ENCODE measurements at places on chromosomes 5 and 9.
A peak's percentile ranks its signal among the peaks of the same experiment; 100 is the strongest.

- no peak for DNase-seq
- no peaks in the 10 kb centered on the region for H3K4me1 ChIP-seq
- H3K4me3 ChIP-seq = no peak overlapping the region
- H3K36me3 ChIP-seq = no peaks in the 10 kb centered on the region
- no peak overlapping the region for H3K27ac ChIP-seq
Measured at GRCh38 chr5:171897231-171897630, 109.2 kb downstream of the FBXW11 start.

- H3K36me3 ChIP-seq = no peaks in the 10 kb centered on the region
- H3K4me1 ChIP-seq = no peaks in the 10 kb centered on the region
- H3K27me3 ChIP-seq = no peaks in the 10 kb centered on the region
- DNase-seq = no peak
- H3K27ac ChIP-seq = no peak overlapping the region
Measured at GRCh38 chr5:683551-684481, 9.3 kb downstream of the TPPP start.

- H3K27me3 ChIP-seq = no peaks in the 10 kb centered on the region
- no peaks in the 10 kb centered on the region for H3K36me3 ChIP-seq
- H3K4me1 ChIP-seq = no peaks in the 10 kb centered on the region
- no peak overlapping the region for H3K4me3 ChIP-seq
- no peak overlapping the region for H3K27ac ChIP-seq
Measured at GRCh38 chr5:68983043-68983442, 110.8 kb upstream of the SLC30A5 start.

DNA sequence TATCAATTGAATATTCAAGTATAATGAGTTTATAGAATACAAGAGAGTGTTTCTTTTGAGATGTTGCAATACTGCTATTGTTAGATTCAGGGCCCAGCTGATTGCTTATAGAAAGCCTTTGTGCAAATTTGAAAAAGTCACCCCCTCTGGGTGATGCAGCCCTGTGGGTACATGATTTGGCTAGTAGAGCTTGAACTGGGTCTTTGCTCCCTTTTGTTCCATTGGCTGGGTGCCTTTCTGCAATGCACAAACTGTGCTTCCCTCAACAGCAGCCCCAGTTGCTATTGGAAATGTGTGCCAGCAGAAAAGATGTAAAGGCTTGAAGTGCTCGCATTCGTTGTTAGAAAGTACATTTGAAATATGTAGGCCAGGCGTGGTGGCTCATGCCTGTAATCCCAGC, 61.8 kb upstream of the CEMIP2 start:
- no peak for DNase-seq
- H3K27me3 ChIP-seq = no peaks in the 10 kb centered on the region
- no peaks in the 10 kb centered on the region for H3K36me3 ChIP-seq
- H3K4me1 ChIP-seq = no peaks in the 10 kb centered on the region
- H3K4me3 ChIP-seq = no peak overlapping the region

DNA sequence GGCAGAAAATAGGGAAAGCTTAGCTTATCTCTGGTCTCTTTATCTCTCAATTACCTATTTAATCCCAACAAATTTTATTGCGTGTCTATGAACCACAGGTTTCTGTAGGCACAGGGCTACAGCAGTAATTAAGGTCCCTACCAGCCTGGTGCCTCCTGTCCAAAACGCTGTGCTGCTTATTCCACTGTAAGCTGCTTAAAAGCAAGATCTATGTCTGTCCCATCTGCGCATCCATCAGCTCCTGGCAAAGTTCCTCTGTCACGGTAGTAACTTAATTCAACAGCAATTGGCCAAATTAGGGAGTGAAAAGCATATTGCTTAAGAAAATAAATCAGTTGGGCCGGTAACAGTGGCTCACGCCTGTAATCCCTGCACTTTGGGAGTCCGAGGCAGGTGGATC, 235.8 kb upstream of the VLDLR start:
- no peaks in the 10 kb centered on the region for H3K36me3 ChIP-seq
- no peaks in the 10 kb centered on the region for H3K4me1 ChIP-seq
- H3K27ac ChIP-seq = no peak overlapping the region
- no peak for DNase-seq
- no peaks in the 10 kb centered on the region for H3K27me3 ChIP-seq

GRCh38 chr5:128636361-128636760, 98.3 kb upstream of the FBN2 start:
- no peak for DNase-seq
- no peaks in the 10 kb centered on the region for H3K27me3 ChIP-seq
- H3K4me3 ChIP-seq = no peak overlapping the region
- no peaks in the 10 kb centered on the region for H3K36me3 ChIP-seq
- no peak overlapping the region for H3K27ac ChIP-seq

DNA sequence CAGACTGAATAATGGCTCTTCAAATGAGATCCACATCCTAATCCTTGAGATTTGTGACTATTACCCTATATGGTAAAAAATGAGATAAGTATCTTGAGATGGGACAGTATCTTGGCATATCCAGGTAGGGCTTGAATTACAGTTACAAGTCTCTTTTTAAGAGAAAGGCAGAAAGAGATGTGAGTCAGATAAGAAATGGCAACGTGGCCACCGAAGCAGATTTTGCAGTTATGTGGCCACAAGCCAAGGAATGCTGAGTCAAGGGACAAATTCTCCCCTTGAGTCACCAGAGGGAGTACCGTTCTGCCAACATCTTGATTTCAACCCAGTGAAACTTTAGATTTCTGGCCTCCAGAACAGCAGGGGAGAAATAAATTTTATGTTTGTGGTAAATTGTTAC, 1983.0 kb upstream of the C9orf72 start:
- no peak overlapping the region for H3K27ac ChIP-seq
- no peaks in the 10 kb centered on the region for H3K4me1 ChIP-seq
- H3K4me3 ChIP-seq = no peak overlapping the region
- no peak for DNase-seq

- H3K27ac ChIP-seq = peak overlapping the region; percentile 18
- no peaks in the 10 kb centered on the region for H3K27me3 ChIP-seq
- no peaks in the 10 kb centered on the region for H3K36me3 ChIP-seq
- DNase-seq = peak; percentile 77
- H3K4me1 ChIP-seq = peaks cover 12% of the 10 kb centered on the region
- H3K4me3 ChIP-seq = no peak overlapping the region
Measured at GRCh38 chr5:160165137-160166068, 46.2 kb upstream of the PWWP2A start.

DNA sequence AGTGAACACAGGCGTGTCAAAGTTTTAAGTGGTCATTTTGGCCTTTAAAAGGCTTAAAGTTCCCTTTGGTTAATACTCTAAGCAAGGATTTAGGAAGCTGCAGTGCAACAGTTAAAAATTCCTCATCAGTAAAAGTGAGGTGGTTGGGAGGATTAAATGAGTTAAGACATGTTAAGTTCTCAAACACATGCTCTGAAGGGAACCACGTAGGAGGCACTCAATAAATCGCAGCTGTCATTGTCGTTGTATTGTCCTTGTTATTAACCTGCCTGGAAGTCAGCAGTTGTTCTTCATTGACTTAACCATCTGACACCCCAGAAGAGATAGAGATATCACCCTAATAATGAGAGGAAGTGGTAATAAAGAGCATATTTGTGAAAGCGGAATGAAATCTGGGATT, 247.5 kb downstream of the MARCHF11 start:
- no peak for DNase-seq
- peaks cover 4% of the 10 kb centered on the region for H3K36me3 ChIP-seq
- H3K27ac ChIP-seq = no peak overlapping the region
- no peaks in the 10 kb centered on the region for H3K4me1 ChIP-seq
- no peak overlapping the region for H3K4me3 ChIP-seq

- no peaks in the 10 kb centered on the region for H3K36me3 ChIP-seq
- peak; percentile 29 for DNase-seq
- peaks cover 5% of the 10 kb centered on the region for H3K4me1 ChIP-seq
- no peak overlapping the region for H3K27ac ChIP-seq
- no peak overlapping the region for H3K4me3 ChIP-seq
Measured at GRCh38 chr5:135891791-135892190, 3.9 kb downstream of the IL9 start.

DNA sequence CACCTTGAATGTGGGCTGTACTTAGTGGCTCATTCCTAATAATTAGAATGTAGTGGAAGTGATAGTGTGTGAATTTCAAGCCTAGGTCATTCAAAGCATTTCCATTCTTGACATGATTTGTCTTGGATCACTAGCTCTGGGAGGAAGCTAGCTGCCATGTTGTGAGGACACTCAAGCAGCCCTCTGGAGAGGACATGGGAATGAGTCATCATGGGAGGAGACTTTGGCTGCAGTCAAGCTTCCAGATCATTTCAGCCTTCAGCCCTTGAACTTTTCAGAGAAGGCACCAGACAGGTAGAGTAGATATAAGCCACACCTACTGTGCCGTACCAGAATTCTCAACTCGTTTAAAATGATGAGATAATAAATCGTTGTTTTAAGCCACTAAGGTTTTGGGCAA, 506.9 kb downstream of the ZNF608 start:
- H3K27me3 ChIP-seq = no peaks in the 10 kb centered on the region
- peaks cover 2% of the 10 kb centered on the region for H3K4me1 ChIP-seq
- H3K27ac ChIP-seq = no peak overlapping the region
- no peak for DNase-seq
- H3K4me3 ChIP-seq = no peak overlapping the region
- no peaks in the 10 kb centered on the region for H3K36me3 ChIP-seq

- peaks cover under 1% of the 10 kb centered on the region for H3K4me1 ChIP-seq
- H3K36me3 ChIP-seq = no peaks in the 10 kb centered on the region
- DNase-seq = no peak
- no peak overlapping the region for H3K27ac ChIP-seq
- no peak overlapping the region for H3K4me3 ChIP-seq
- H3K27me3 ChIP-seq = no peaks in the 10 kb centered on the region
Measured at GRCh38 chr5:53323511-53323910, 156.9 kb upstream of the FST start.

DNA sequence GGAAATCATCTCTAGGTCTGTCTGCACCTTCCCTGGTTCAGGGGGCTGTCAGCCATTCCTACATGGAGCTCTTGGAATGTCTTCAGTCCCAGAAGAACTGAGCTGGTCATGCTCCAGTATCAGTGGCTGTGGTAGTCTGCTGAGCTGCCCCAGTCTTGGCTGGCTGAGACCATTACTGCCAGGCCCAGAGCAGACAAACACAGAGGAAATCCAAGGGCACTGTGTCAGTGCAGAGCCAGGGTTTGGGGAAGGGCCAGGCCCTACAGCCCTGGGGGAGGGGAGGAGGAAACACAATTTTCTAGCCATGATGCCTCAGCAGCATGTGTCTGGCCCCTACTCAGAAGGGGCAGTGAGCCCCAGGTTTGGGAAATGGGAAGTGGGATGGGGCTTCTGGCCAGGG, 58.4 kb downstream of the ARHGEF37 start:
- no peaks in the 10 kb centered on the region for H3K27me3 ChIP-seq
- H3K4me3 ChIP-seq = no peak overlapping the region
- no peak for DNase-seq
- H3K36me3 ChIP-seq = no peaks in the 10 kb centered on the region
- H3K27ac ChIP-seq = no peak overlapping the region
- H3K4me1 ChIP-seq = no peaks in the 10 kb centered on the region

DNA sequence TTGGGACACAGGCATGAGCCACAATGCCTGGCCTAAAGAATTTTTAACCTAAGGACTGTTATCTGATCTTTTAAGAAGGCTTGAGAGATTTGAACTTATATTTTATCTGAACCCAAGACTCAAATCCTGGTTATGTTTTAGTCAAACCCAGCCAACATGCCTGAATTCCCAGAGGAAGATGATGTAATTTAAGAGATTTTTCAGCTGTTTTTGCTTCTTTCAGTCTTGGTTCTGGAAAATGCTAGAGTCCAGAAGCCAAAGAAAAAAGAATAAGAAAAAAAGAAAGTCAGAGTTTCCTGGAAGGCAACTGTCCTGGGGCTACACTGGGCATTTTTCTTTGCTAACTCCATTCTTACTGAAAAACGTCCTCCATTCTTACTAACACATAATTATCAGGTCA, 85.8 kb downstream of the SNX18 start:
- H3K27ac ChIP-seq = no peak overlapping the region
- H3K36me3 ChIP-seq = no peaks in the 10 kb centered on the region
- no peaks in the 10 kb centered on the region for H3K4me1 ChIP-seq
- no peaks in the 10 kb centered on the region for H3K27me3 ChIP-seq
- no peak for DNase-seq

- H3K27ac ChIP-seq = no peak overlapping the region
- H3K4me1 ChIP-seq = no peaks in the 10 kb centered on the region
- peaks cover 34% of the 10 kb centered on the region for H3K36me3 ChIP-seq
- H3K4me3 ChIP-seq = no peak overlapping the region
- H3K27me3 ChIP-seq = no peaks in the 10 kb centered on the region
Measured at GRCh38 chr9:128995791-128996190, 32.3 kb downstream of the SH3GLB2 start.

DNA sequence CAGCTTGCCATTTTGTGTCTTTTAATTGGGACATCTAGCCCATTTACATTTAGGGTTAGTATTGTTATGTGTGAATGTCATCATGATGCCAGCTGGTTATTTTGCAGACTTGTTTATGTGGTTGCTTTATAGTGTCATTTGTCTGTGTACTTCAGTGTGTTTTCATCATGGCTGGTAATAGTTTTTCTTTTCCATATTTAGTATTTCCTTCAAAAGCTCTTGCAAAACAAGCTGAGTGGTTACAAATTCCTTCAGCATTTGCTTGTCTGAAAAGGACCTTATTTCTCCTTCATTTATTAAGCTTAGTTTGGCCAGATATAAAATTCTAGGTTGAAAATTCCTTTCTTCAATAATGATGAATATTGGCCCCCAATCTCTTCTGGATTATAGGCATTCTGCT, 28.5 kb upstream of the TNFSF15 start:
- H3K4me1 ChIP-seq = no peaks in the 10 kb centered on the region
- H3K27ac ChIP-seq = no peak overlapping the region
- H3K36me3 ChIP-seq = 0 out of 2 replicates have a peak, but pooled peaks cover 2% of the 10 kb centered on the region
- H3K4me3 ChIP-seq = no peak overlapping the region

GRCh38 chr5:139164020-139164419, 34.1 kb downstream of the SIL1 start:
- peaks cover 3% of the 10 kb centered on the region for H3K4me1 ChIP-seq
- H3K36me3 ChIP-seq = no peaks in the 10 kb centered on the region
- no peak for DNase-seq
- no peaks in the 10 kb centered on the region for H3K27me3 ChIP-seq
- H3K4me3 ChIP-seq = no peak overlapping the region

GRCh38 chr5:142803428-142804125, 33.4 kb downstream of the ARHGAP26 start:
- H3K27ac ChIP-seq = no peak overlapping the region
- H3K36me3 ChIP-seq = no peaks in the 10 kb centered on the region
- DNase-seq = no peak
- H3K4me3 ChIP-seq = no peak overlapping the region

GRCh38 chr9:109381011-109381729, 60.3 kb upstream of the EPB41L4B start:
- DNase-seq = no peak
- no peaks in the 10 kb centered on the region for H3K36me3 ChIP-seq
- no peak overlapping the region for H3K27ac ChIP-seq
- H3K4me1 ChIP-seq = no peaks in the 10 kb centered on the region
- H3K4me3 ChIP-seq = no peak overlapping the region

GRCh38 chr5:143749581-143750205, 62.3 kb upstream of the HMHB1 start:
- no peak overlapping the region for H3K27ac ChIP-seq
- no peak for DNase-seq
- no peaks in the 10 kb centered on the region for H3K27me3 ChIP-seq

- DNase-seq = no peak
- no peak overlapping the region for H3K27ac ChIP-seq
- no peak overlapping the region for H3K4me3 ChIP-seq
Measured at GRCh38 chr5:96913233-96913632, 22.6 kb upstream of the LNPEP start.
